ENCODE measurements at places on chromosomes 3 and 15. TPM values are rescaled to one million over a fixed set of nuclear protein-coding genes. Genes with fewer than 3 reads are reported as not detected.

IGSF10 gene
- not detected for total RNA-seq

ABHD10 gene
- total RNA-seq: 37.6 TPM

NDUFB4 gene
- 63.4 TPM for total RNA-seq

DPPA4 gene
- total RNA-seq: not detected

OR4M2 gene
- total RNA-seq: not detected

NANOGP8 gene
- not detected for total RNA-seq

LRRC49 gene
- not detected for total RNA-seq

TGM5 gene
- not detected for total RNA-seq

AGTR1 gene
- total RNA-seq: not detected

CHST13 gene
- 3.8 TPM for total RNA-seq

AADACL2 gene
- not detected for total RNA-seq

ERICH6 gene
- total RNA-seq: 0.53 TPM

PCNP gene
- 172 TPM for total RNA-seq

DNA sequence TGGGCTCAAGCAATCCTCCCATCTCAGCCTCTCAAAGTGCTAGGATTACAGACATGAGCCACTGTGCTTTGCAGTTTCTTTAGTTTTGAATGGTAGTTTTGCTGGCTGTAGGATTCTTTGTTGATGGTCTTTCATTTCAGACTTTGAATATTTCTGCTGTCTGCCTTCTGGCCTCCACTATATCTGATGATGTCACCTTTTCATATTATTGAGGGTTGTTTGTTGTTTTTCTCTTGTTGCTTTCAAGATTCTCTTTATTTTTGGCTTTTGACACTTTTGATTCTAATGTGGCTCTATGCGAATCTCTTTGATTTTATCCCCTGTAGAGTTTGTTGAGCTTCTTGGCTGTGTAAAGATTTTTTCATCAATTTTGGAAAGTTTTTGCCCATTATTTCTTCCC, 79.0 kb upstream of the MANF start:
- H3K36me3 ChIP-seq: no peaks in the 10 kb centered on the region
- no peaks in the 10 kb centered on the region for H3K4me1 ChIP-seq
- no peak overlapping the region for H3K4me3 ChIP-seq
- H3K27me3 ChIP-seq: no peaks in the 10 kb centered on the region

- H3K4me1 ChIP-seq: no peaks in the 10 kb centered on the region
- DNase-seq: no peak
- H3K27me3 ChIP-seq: no peaks in the 10 kb centered on the region
- no peaks in the 10 kb centered on the region for H3K36me3 ChIP-seq
Observed at GRCh38 chr3:108378153-108378951, 82.0 kb downstream of the HHLA2 start.

DNA sequence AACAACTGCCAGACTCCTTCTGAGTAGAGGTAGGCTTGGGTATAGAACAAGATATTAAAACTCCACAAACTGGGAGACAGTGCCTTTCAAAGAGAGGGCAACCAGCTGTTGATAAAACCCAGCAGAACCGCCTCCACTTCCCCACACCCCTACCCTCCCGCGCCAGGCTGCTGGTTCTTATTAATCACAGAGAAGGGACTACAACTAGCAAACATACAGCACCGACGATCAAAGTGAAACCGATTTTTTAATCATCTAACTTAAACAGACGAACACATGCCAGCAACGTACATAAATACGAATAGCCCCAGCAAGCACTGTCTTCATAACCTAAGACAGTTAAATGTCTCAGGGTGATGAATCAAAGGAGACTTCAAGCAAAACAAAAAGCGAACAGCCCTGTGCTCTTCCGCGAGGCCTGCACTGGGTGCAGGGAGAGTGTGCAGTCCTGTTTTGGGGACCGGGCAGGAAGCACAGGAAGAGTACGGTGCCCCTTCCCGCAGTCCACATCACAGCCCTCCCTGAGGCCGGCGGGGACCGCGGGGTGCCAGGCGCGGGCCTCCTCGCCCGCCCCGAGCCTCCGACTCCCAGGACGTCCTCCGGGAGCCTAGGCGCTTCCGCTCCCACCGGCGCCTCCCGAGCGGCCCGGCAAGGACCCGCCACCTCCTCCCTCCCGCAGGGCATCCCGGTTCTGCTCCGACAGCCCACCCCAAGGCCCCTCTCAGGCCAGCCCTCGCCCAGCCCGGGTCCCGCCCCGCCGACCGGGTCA, 75.1 kb upstream of the VGLL4 start:
- peak; percentile 34 for DNase-seq
- H3K36me3 ChIP-seq: no peaks in the 10 kb centered on the region

GRCh38 chr3:197854596-197855343, 63.7 kb downstream of the LRCH3 start:
- H3K27ac ChIP-seq: no peak overlapping the region
- H3K4me3 ChIP-seq: no peak overlapping the region
- no peak for DNase-seq
- no peaks in the 10 kb centered on the region for H3K4me1 ChIP-seq
- peaks cover 39% of the 10 kb centered on the region for H3K36me3 ChIP-seq

GRCh38 chr3:183629546-183630301, 5.7 kb upstream of the KLHL24 start:
- H3K36me3 ChIP-seq: no peaks in the 10 kb centered on the region
- no peak overlapping the region for H3K4me3 ChIP-seq
- H3K27me3 ChIP-seq: no peaks in the 10 kb centered on the region
- no peak overlapping the region for H3K27ac ChIP-seq

- H3K4me3 ChIP-seq: no peak overlapping the region
- no peaks in the 10 kb centered on the region for H3K27me3 ChIP-seq
- H3K36me3 ChIP-seq: no peaks in the 10 kb centered on the region
- H3K4me1 ChIP-seq: no peaks in the 10 kb centered on the region
Observed at GRCh38 chr15:87374339-87374738, 882.2 kb downstream of the NTRK3 start.

DNA sequence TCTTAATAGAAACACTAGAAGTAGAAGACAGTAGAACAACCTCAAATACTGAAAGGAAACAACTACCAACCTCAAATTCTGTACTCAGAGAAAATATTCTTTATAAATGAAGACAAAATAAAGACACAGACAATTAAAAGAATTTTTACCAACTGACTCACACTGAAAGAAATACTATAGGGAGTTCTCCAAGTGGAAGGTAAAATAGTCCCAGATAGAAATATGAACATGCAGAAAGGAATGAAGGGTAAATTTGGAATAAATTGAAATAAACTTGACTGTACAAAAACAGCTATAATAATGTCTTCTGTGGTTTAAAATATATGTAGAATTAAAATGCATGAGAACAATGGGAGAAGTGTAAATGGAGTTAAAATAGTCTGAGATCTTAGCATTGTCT, 36.7 kb upstream of the CCDC174 start:
- H3K27me3 ChIP-seq: no peaks in the 10 kb centered on the region
- no peaks in the 10 kb centered on the region for H3K4me1 ChIP-seq
- H3K27ac ChIP-seq: no peak overlapping the region
- no peaks in the 10 kb centered on the region for H3K36me3 ChIP-seq
- DNase-seq: no peak
- H3K4me3 ChIP-seq: no peak overlapping the region

- no peak overlapping the region for H3K4me3 ChIP-seq
- no peak for DNase-seq
- no peaks in the 10 kb centered on the region for H3K27me3 ChIP-seq
- no peak overlapping the region for H3K27ac ChIP-seq
- H3K36me3 ChIP-seq: no peaks in the 10 kb centered on the region
Observed at GRCh38 chr3:148839805-148840204, 12.2 kb downstream of the CPB1 start.

DNA sequence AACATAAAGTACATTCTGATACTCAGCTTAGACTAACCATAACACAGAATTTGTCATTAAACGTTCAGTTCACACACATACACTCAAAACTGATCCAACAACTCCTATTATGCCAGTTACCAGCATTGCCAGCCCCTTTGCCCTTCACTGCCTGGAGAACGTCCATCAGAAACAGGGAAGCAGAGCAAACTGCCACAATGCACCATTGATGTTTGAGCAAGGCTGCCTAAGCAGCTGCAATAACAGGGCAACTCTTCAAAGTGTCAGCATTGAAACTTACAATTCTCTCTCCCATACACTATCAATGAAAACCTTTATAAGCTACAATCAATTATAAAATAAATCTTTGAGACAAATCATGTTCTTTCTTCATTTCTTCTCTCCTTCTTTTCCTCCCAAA, 85.1 kb downstream of the ZBTB20 start:
- no peaks in the 10 kb centered on the region for H3K4me1 ChIP-seq
- H3K27ac ChIP-seq: no peak overlapping the region
- no peaks in the 10 kb centered on the region for H3K36me3 ChIP-seq
- no peak overlapping the region for H3K4me3 ChIP-seq
- no peaks in the 10 kb centered on the region for H3K27me3 ChIP-seq

DNA sequence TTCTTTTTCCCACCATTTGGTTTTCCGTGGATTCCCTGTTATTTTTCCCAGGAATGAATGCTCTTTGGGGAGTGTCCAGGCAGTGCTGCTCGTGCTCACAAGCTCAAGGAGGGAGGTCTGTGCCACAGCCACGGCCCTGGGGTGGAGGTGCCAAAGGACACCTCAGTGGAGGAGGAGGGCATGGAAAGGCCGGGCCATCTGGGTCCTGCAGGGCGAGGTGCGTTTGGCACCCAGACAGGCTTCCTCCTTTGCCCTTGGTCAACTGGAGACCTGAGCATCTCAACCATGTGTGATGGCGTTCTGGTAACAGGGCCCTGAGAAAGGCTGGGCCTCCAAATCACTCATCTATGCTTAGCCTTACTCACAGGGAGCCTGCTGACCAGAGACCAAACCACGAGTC, 25.4 kb downstream of the KY start:
- H3K36me3 ChIP-seq: no peaks in the 10 kb centered on the region
- no peaks in the 10 kb centered on the region for H3K4me1 ChIP-seq
- H3K4me3 ChIP-seq: no peak overlapping the region

- no peaks in the 10 kb centered on the region for H3K36me3 ChIP-seq
- no peak overlapping the region for H3K27ac ChIP-seq
- H3K27me3 ChIP-seq: no peaks in the 10 kb centered on the region
- H3K4me3 ChIP-seq: no peak overlapping the region
- peaks cover 22% of the 10 kb centered on the region for H3K4me1 ChIP-seq
Observed at GRCh38 chr3:187802928-187803259, 57.6 kb upstream of the BCL6 start.

DNA sequence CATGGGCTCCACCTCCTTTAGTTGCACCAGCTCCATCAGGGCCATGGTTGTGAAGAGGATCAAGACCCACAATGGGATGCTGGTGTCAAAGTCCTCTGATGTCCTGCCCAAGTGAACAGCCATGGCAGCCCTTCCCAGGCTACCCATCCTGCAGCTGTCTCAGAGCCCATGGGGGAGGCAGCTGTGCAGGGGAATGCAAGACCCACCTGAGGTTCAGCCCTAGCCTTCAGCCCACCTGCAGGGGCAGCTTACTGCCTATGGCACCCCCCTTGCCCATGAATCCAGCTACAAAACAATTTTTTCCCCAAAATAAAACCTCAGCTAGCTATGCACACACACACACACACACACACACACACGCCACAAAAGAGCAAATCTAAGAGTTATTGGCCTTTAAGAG, 48.2 kb upstream of the POU1F1 start:
- H3K27ac ChIP-seq: no peak overlapping the region
- no peak overlapping the region for H3K4me3 ChIP-seq
- DNase-seq: no peak
- no peaks in the 10 kb centered on the region for H3K4me1 ChIP-seq
- no peaks in the 10 kb centered on the region for H3K27me3 ChIP-seq
- no peaks in the 10 kb centered on the region for H3K36me3 ChIP-seq

DNA sequence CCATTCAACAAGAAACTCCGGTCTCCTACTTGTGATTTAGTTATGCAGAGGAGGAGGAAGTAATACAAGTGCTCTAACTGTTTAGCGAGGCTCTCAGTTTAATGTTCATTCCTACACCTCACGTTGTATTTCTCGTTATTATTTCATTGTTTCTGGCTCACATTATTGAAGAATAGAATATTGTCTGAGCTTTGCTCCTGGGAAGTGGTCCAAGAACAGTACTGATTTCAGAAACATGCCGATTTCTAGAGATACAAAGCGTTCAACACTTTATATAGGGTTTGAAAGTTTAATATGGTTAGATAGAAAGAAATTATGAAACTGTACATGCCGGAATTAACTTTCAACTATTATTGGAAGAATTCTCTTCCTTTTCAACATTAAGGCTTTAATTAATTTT, 1145.5 kb downstream of the TBL1XR1 start:
- DNase-seq: no peak
- no peaks in the 10 kb centered on the region for H3K36me3 ChIP-seq
- no peak overlapping the region for H3K27ac ChIP-seq
- H3K27me3 ChIP-seq: no peaks in the 10 kb centered on the region

DNA sequence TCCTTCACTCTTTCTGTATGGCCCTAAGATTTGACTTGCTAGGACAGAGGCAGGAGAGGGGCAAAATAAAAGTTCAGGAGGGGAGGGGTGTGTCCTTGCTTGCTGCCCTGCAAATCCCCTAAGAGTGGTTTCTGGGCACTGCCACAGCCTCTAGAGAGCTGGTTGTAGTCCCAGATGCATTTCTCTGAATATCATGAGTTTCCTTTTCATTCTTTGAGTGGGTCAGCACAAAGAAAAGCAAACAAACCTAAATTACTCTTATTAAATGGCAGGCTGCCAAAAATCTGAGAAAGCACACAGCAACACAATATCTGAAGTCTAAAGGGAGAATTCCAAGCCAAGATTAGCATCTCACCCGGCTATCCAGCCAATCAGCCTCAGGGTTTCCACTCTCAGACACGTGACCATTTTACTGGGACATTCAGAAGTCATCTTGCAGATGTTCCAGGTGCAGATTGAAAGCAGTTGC, 919.3 kb downstream of the TUSC7 start:
- H3K36me3 ChIP-seq: no peaks in the 10 kb centered on the region
- H3K4me3 ChIP-seq: no peak overlapping the region
- H3K27ac ChIP-seq: no peak overlapping the region
- H3K4me1 ChIP-seq: no peaks in the 10 kb centered on the region

GRCh38 chr3:141661229-141662196, 76.6 kb upstream of the RNF7 start:
- peaks cover 10% of the 10 kb centered on the region for H3K27me3 ChIP-seq
- H3K4me3 ChIP-seq: no peak overlapping the region
- H3K36me3 ChIP-seq: no peaks in the 10 kb centered on the region
- H3K4me1 ChIP-seq: no peaks in the 10 kb centered on the region
- no peak for DNase-seq

- H3K36me3 ChIP-seq: no peaks in the 10 kb centered on the region
- H3K4me1 ChIP-seq: no peaks in the 10 kb centered on the region
- no peak overlapping the region for H3K4me3 ChIP-seq
- H3K27me3 ChIP-seq: no peaks in the 10 kb centered on the region
Observed at GRCh38 chr15:73313861-73314260, 54.9 kb downstream of the HCN4 start.

DNA sequence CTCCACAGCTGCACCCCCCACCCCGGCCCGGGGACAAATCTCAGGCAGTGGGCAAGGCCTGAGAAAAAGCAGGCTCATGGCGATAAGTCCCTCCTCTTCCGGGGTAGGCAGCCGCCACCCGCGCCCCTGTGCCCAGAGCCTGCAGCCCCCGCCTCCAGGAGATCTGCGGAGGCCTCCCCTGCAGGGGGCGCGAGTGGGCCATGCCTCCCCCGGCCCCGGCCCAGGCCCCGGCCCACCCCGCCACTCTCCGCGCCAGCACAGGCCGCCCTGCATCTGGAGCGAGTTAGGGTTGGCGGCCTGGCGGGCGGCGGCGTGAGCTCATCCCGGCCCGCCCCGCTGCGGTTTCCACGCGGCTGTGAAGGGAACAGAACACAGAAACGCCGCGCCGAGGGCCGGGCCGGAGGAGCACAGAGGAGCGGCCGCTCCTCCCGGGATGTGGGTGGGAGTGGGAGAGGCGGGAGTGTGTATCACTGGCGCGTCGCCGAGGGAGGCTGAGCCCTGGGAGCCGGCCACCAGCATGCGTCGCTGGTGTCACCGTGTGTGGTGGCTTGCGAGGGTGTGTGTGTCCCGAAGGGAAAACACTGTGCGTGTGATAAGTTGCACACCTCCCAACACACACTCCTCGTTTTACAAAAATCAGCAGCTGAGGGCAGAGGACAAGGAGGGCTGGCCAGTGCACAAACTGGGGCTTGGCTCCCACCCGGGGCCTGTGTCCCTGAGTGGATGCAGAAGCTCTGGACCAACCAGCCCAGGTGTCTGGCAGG, 17.2 kb downstream of the MYL3 start:
- peak overlapping the region; percentile 66 for H3K4me3 ChIP-seq
- no peaks in the 10 kb centered on the region for H3K27me3 ChIP-seq
